ENCODE measurements at places on chromosomes 2 and 18. TPM values are rescaled to one million over a fixed set of nuclear protein-coding genes. Genes with fewer than 3 reads are reported as not detected.

Gene DPYSL5
- not detected for total RNA-seq

Gene TGIF1
- total RNA-seq = 45.8 TPM

Gene KIF5C
- 0.47 TPM for total RNA-seq

Gene TUBB8B
- 0.47 TPM for total RNA-seq

Gene LBX2
- total RNA-seq = 1.5 TPM

Gene OST4
- 243 TPM for total RNA-seq

Gene LRRC30
- not detected for total RNA-seq

Gene AGXT
- not detected for total RNA-seq

Gene PTPN2
- 52.6 TPM for total RNA-seq

Gene AGBL5
- 18.9 TPM for total RNA-seq

Gene ALKAL2
- total RNA-seq = 6.7 TPM

Gene OR6B2
- not detected for total RNA-seq

Gene SLC4A5
- 4.2 TPM for total RNA-seq

DNA sequence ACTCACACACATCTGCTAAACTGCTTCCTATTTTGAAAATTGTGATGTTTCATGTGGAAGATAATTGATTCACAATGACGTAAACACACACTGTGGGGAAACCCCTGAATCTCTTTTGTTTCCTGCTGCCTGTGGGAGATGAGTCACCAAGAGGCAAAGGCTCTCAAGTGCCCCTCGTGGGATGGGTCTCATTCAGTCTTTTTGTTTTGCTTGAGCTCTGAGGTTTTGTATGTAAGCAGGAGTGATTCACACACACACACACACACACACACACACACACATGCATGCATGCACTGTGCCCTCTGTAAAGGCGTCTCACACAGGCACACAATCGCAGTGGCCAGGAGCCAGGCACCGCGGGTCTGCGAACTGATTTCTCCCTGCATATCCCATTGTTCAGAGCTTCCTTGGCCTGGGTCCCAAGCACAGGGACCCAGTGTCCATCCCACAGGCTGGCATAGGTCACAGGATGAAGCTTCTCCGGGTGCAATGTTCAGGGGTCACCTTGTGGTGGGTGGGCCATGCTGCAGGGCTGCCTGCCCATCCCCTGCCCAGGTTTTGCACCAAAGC is 12.1 kb upstream of the ARHGEF4 start:
- no peak for DNase-seq

DNA sequence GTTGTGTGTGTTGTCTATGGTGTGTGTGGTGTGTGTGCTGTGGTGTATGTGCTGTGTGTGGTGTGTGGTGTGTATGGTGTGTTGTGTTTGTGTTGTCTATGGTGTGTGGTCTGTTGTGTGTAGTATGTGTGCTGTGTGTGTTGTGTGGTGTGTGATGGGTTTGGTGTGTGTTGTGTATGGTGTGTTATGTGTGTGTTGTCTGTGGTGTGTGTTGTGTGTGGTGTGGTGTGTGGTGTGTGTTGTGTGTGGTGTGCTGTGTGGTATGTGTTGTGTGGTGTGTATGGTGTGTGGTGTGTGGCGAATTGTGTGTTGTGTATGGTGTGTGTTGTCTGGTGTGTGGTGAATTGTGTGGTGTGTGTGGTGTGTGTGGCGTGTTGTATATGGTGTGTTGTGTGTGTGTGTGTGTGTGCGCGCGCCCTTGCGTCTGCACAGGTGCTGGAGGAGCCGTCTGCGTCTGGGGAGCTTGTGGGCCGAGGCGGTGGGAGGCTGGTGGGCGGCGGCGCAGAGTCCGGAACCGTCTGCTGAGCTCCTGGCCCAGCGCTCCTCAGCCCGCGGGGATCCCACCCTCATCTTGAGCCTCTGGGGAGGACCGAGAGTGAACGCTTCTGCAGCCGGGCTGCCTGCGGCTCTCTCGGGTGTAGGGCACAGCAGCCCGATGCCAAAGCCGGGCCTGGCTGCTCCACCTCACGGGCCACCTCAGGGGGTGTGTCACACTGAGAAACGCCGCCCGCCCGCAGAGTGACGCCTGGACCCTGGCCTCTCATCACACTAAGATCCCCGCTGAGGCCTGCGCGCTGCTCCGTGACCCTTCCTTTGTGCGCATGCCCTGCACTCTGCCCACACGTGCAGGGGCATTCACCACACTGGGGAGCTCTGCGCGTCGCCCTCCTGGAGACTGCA is 8.8 kb upstream of the ADI1 start:
- no peak for DNase-seq

GRCh38 chr2:159933727-159934049 is 128.7 kb downstream of the PLA2R1 start:
- DNase-seq = no peak

DNA sequence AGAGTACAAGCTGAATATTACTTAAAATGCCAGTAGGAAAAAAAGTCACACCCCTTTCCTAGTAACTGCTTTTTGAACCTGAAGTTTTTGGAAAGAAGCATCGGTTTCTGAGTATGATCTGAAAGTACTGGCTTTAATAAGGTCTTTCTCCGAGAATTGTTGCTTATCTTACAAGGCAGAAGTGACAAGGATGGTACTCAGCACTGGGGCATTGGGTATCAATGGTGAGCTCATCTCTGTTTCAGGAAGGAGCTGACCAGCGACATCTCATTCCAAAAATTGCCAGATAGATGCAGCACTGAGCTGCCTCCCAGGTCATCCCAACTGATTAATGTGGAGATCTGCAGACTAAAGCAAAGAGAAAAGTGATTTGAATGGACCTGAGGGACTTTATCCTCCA is 85.4 kb downstream of the FMNL2 start:
- DNase-seq = no peak

DNA sequence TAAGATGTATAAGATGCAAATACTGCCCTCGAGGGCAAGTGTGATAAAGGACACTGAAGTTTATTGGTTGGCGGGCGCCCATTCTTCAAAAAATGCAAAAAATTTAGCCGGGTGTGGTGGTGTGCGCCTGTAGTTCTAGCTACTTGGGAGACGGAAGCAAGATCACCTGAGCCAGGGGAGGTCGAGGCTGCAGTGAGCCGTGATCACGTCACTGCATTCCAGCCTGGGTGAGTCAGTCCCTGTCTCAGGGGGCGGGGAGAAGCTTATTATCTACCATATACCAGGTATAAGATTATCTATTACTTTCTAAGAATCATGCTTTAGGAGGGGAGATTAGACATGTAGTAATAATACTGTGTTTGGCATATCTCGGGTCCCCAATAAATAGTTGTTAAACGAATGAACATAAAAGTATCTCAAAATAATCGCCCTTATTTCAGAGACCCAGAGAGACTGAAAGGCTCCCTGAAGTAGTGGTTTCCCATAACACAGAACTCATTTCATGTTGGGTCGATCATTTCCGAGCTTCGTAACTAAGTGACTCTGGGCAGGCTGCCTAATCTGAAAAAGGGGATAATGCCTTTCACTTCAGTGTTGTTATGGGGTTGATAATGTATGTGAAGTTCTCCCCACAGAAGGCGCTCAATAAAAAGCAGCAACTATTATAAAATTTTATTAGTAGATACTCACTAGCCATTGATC is 1.2 kb upstream of the SELENOI start:
- no peak for DNase-seq

- no peak for DNase-seq
Observed at GRCh38 chr2:9519250-9519649, 36.4 kb downstream of the ADAM17 start.

GRCh38 chr2:10990561-10991111 is 78.9 kb downstream of the KCNF1 start:
- DNase-seq = no peak

- peak; percentile 82 for DNase-seq
Observed at GRCh38 chr2:113248997-113249770, 29.5 kb downstream of the PAX8 start.

DNA sequence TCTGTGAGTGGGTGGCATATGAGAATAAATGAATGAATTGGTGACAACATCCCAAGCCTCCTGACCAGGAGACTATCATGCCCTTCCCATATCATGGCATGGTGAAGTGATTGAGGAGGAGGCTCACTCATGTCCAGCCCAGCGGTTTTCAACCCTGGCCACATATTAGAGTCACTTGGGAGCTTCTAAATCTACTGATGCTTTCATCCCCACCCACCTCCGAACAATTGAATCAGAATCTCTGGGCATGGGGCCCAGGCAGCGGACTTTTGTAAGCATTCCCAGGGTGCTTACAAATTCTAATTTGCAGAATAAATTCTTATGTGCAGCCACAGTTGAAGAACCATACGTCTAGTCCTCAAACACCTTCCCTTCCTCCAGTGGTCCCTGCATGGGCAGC is 81.7 kb upstream of the SEC11C start:
- DNase-seq = no peak

- no peak for DNase-seq
Observed at GRCh38 chr2:101981504-101981903, 10.3 kb upstream of the IL1R2 start.

DNA sequence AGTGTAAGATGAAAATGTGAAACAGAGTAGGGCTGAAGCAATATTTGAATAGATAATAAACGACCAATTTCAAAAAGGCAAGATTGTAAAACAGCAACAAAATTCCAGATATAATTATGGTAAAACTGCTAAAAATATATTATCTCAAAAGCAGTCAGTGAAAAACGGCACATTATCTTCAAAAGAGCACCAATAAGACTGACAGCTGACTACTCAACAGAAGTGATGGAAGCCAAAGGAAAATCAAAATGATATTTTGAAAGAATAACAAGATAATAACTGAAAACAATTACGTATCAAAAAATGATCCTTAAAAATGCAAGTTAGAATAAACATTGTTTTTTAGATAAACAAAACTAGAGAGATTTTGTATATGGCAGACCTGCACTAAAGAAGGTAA is 920.6 kb upstream of the FAM98A start:
- no peak for DNase-seq

DNA sequence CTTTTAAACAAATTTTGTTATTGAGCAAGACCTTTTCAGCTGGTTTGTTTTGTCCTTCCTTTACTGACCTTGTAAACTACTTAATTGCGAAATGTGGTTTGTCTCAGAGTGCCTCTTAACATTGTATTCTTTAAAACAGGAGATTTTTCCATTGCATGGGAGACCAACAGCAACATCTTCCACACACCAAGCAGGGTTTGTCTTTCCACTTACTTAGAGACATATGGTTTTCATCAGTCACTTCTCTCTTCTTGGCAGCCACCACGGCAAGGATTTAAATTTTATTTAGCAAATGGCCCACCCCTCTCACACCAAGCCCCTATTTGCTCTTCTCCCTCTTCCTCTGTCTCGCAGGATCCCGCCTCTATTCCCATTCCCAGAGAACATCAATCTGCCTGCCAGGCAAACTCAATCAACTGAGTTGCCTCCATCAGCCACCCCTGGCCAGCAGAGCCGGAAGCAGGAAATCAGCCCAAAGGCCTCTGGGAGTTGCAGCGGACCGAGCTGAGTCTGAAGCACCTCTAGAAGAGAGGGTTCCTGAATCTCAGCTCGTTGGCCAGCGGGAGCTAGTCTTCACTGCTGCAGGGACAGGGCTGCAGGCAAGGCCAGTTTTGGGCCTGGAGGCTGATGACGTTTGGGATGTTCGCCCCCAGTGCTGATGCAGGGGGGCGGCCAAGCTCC is 11.3 kb upstream of the CIB4 start:
- DNase-seq = no peak

GRCh38 chr18:14767474-14767873 is 19.5 kb downstream of the ANKRD30B start:
- no peak for DNase-seq

GRCh38 chr2:52210161-52210560 is 1178.2 kb upstream of the NRXN1 start:
- DNase-seq = no peak

DNA sequence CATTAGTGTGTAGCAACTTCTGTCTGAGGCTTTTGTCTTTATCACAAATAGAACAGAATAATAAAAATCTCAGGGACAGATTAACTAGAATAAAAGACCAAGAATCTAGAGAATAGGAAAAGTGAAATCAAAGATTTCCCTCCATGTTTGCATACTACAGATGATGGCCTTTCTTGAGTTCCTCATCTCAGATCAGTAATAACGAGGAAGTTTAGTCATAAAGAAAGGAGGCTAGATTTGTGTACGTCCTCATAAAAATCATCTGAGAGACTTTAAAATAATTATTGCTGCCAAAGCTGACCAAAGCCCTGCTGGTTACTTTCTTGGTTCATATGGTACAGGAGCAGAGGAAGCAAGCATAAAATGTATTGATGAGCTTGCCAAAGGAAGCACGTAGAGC is 117.3 kb downstream of the MIB1 start:
- no peak for DNase-seq

GRCh38 chr2:101524806-101525430 is 50.0 kb upstream of the RFX8 start:
- no peak for DNase-seq

- DNase-seq = peak; percentile 68
Observed at GRCh38 chr2:9207641-9208311, 1.2 kb downstream of the ASAP2 start.

- no peak for DNase-seq
Observed at GRCh38 chr2:102041351-102041750, 49.6 kb downstream of the IL1R2 start.

DNA sequence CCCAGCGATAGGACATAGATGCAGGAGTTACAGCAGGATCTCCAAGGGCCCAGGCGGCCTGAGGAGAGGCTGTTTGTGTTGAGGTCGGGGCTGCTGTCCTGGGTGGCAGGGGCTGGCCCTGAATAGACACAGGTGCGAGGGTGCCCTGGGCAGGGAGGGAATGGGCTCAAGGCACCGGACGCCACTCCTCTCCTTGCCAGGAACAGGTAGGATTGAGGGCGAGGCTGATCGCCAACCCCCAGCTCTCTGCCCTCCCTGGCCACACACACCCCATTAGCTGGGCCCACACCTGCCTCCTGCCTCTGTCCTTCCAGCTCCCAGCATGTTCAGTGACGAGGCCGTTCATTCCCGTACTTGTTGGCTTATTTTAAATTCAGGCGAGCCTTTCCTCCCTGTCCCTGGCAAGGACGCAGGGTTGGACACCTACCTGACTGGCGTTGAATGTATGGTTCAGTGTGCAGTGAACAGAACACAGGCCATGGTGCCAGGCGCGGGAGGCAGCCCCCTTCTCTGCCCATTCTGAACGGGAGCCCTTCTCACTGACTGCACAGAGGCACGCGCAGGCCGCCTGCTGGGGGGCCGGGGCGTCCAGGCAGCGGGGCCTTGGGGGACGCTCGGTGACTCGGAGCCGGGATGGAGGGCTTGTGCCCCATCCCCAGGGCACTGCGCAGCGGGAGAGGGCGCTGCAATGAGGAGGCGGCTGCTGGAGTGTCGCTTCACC is 41.3 kb upstream of the SNED1 start:
- no peak for DNase-seq

- no peak for DNase-seq
Observed at GRCh38 chr18:12377556-12378197, 650 bp upstream of the AFG3L2 start.

DNA sequence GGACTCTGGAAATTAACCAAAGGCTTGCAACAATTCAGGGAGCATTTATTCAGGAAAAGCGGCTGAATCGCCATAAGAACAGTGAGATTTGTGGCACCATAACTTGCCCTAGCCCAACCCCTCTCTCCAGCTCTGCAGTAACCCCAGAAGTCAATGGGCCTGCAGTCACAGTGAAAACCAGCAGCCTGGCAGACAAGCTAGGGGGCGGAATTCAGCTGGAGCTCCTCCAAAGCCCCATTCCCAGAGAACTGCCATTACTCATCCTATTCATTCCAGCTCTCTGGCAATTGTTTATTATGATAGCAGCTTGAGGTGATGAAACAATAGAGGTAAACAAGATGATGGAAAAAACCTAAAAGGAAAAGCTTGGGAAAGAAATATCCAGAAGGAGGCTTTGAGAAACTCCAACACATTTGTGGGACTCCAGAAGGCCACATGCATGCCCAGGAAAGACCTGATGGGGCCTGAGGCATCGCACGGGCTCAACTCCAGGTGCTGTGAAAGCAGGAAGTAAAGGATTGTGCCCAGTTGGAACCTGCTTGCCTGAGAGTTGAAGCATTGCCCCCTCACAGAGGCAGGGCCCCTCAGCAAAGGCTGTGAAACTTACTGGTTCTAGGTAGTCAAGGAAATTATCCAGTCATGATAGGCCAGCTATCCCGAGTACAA is 126.7 kb downstream of the TWIST2 start:
- DNase-seq = no peak

Data from lower lobe of right lung (tissue), 2 donors.